Stromal cell of bone marrow (primary cell): ENCODE measurements at places on chromosomes 1 and 21.

DNA sequence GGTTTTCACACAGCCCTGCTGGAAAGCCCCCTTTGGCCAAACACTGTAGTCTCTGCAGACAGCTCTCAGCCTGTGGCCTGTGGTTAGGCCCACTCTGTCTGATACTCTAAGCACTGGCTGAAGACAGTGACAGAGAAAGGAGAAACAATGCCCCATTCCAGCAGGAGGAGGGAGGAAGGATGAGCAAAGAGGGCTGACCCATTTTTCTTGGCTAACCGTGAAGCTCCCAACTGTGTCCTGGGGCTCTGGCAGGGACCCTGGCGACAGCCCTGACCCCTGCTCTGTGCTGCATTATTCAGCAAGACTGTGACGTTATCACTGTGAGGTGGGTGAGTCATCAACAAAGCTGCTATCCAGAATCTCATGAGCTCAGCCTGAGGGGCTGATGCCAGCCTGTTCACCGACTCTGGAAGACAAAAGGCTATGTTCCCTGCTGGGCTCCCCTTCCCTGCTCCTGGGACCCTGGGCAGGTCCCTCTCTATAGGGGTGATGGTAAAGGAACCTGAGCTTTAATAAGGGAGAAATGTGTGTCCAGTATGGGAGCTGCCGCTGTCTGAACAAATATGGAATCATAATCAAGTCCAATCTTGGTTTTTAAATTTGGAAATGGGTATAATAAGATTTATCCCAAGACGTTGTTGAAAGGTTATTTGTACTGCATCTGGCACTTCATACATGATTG is 107.0 kb downstream of the RHOU start:
- DNase-seq = peak; percentile 24

DNA sequence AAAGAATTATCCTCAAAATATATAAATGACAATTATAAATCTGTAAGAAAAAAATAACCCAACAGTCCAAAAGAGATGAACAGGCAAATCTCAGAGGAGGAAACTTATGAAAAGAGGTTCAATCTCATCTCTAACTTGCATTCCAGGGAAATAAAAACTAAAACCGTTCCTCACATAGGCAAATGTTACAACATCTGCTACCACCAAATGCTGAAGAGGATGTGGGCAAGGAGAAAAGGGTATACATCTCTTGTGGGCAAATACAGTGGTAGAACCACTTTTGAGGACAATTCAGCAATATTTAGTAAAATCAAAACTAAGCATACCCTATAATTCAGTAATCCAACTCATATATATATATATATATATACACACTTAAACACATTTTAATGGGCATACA is 33.7 kb upstream of the SGIP1 start:
- DNase-seq = no peak

DNA sequence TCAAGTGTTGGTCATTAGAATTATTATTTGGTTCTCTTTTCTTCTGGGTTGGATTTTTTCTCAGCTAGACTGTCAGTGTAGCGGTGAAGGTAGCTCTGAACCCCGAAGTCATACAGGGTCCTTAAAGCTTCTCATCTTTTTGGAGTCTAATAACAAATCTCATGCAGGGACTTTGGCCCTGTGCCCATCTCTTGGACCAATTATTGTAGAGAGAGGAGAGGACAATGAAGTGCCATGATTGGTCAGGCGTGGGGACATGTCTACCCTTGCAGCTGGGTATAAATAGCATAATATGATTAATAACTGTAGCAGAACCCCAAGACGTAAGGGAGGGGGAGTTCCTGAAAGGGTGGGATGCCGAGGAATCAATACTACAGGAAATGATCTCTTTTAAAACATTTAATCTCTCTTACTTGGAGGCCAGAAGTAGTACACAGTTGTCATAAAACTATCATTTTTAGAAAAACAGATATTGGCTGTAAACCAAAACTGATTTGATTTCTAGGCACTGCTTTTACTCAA is 8.8 kb downstream of the MAGI3 start:
- DNase-seq = no peak

DNA sequence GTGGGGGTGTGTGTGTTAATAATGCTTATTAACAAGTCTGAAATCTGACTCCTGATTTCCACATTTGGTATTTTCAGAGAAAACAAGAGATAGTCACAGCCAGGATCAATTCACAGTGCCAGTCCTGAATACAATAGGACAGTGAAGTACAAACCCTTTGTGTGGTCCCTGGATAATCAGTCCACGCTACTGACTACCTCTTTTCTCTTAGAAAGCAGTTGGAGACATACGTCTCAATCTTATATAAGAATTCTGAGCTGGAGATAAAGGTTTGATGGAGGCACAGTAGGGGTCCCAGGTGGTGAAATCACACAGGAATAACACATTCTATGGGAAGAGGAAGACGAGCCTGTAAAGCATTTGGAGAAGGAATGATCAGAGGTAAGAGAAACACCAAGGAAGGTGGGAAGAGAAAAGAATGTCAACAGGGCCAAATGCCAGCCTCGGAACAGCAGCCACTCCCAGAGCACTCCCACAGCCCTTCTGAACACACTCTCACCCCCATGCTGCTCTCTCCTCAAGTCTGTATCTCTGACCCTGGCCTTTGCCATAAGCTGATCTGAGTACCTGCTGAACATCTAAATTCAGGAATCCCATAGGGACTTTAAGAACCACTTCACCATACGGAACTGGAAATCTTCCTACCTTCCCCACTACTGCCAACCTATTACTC is 48.6 kb downstream of the TRAF5 start:
- no peak for DNase-seq

DNA sequence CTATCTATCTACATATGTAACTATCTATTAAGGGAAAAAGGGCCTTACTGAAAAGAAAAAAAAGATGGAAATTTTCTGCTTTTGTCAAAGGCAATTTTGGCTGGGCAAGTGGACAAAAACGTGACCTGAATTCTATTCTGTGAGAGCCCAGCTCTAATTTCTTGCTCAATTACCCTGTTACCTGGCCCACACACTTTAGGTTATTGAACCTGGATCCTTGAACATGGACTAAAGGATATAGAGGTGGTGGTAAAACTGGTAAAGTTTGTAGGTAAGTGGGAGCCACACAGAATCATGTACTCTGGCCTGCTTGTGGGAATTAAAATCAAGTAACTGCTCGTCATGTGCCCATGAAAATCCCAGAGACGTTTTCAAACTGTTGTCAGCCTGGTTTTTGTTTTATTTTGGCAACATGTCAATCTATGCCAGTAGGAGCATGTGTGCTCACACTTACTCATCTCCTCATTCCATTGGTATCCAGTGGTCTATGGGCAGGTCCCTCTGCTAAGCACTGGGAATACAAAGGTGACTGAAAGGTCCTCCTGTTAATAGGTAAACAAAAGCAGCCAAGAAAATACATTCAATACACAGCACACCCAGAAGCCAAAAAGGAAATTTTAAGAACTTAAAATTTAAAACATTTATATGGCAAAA is 113.7 kb upstream of the WARS2 start:
- no peak for DNase-seq

DNA sequence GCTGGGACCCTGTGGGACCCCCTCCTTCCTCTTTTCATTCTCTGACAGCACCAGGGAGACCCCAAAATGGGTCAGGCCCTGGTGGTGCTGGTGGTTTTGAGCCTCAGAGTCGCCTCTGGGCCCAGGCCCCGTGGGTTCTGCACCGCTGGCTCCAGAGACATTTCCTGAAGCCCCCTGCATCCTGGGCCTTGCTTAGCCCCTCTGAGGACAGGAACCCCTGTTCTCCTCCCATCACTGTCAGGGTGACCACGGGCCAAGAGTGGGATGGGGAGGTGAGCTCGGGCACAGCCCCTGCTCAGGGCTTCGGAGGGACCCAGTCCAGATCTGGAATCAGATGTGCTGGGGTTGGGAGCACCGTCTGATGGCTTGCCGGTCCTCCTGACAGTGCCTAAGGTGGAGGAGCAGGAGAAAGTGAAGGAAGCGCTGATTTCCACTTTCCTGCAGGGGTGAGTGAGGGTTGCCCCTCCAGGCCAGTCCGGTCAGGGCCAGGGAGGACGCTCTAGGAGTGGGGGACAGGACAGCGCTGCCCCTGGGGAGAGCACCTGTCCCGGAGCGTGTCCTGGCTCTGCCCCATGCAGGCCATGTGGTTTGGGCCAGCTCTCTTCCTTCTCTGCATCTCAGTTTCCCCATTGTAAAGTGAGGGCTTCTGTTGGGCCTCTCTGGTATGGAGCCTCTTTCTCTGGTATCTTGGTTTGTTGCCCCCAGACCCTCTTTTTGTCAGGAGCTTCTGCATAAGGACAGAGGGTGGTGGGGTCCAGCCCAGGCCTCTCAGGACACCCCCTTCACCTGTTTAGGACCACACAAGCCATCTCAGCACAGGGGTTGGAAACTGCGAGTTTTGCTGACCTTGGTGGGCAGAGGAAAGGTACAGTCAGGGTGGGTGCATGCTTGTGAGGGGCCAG is 71.0 kb downstream of the TRIM11 start:
- no peak for DNase-seq

GRCh38 chr1:227947676-227948492 is at the start of gene WNT9A:
Gene WNT9A (minus strand): TSS chr1:227947932. CDS start chr1:227947887, 45 bp downstream.
- DNase-seq = peak; percentile 20

DNA sequence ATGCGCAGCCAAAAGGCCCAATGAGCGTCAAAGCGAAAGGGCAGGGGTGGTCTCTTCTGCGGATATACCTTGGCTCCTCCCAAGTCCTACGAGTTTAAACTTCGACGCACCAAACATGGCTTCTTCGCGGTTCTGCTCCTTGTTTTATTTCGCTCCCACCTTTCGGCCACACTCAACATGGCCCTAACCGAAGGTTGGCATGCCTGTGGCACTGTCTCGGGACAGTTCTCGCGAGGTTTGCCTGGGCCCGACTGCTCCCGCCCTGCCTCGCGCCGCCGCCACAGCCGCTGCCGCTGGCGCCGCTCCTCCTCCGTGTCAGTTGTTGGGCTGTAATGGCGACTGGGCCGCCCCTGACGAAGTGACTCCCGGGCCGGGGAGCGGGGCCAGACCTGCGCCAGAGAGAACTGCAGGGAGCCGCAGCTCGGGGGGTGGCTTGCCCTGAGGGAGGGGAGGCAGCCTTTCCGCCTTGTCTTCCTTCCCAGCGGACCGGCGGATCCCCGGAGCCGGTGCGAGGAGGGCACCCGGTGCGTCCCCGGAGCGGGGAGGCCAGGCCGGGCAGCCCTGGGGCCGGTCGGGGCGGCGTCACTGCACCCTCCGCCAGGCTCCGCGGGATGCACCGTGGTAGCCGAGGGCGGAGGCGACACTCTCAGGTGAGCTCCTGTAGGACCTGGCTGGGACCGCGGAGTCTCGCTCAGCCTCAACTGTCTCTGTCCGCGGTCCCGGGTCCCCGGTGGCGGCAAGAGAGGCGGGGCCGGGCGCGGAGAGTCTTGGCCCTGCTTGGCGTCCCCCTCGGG is at the start of gene CEP350:
Gene CEP350, plus strand, starts transcription at position 318 of the 794 bp plus-strand sequence. CDS start 31,372 bp downstream, outside the sequence.
- peak; percentile 99 for DNase-seq

DNA sequence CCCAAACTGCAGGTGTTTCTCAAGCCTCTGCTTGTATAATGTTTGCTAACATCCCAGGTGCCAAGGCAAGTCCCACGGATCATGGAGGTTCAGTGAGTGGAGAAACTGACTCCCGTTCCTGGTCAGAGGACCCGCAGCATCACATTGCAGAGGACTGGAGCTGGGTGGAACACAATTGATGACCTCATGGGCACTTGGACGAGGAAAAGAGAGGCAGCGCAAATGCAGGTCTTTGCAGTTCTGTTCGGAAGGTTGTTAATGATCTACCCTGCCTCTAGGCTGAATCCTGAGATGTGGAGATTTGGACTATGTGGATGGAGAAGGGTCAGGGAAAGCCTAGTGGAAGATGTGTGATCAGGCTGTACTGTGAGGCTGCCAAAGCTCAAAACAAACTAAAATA is 192.9 kb downstream of the DUSP10 start:
- DNase-seq = no peak

DNA sequence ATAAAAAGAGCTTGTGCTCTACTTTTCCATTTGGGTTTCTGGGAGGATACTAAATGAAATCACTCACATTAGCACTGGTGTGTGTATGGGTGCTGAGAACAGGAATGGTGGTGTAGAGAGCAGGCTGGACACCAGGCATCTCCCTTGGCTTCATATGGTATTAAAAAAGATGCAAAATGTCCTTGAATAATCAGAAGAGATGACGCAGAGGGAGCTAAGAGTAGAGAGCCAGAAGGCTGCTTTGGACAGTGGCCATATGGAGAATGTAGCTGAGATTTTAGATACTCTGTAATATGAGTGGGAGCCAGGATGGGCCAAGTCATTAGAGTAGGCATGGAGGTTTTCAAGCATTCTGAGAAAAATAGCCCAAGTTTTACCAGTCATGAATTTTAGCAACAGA is 112.3 kb upstream of the ZRANB2 start:
- peak; percentile 38 for DNase-seq

GRCh38 chr1:96533820-96534219 is 187.8 kb upstream of the PTBP2 start:
- DNase-seq = no peak

GRCh38 chr1:240086726-240087125 is 5.0 kb upstream of the FMN2 start:
- DNase-seq = no peak

- DNase-seq = no peak
Observed at GRCh38 chr1:227622739-227623475, 59.6 kb downstream of the ZNF678 start.

GRCh38 chr1:100759188-100759587 is 39.6 kb downstream of the VCAM1 start:
- DNase-seq = no peak

- DNase-seq = no peak
Observed at GRCh38 chr1:106753066-106753465, 303.4 kb upstream of the PRMT6 start.

DNA sequence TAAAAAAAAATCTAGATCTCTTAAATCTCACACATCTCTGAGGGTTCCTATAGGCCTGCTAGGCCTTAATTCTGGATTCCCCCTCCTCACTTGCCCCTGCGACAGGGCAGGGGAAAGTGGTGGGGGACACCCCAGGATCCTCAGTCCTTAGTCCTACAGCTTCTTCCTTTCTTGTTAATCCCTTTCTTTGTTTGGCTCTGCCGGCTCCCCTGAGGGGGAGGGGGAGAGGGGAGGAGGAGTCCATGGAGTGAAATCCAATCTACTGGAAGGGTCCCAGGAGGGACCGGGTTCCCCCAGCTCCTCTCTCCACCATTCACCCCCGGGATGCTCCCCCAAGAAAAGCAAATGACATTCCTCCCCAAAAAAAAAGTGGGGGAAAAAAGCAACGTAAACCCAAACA is 8.5 kb downstream of the MEX3A start:
- no peak for DNase-seq

- DNase-seq = no peak
Observed at GRCh38 chr1:220755309-220755708, 7.2 kb downstream of the MTARC2 start.

GRCh38 chr1:70033266-70033873 is 172.0 kb downstream of the LRRC40 start:
- DNase-seq = no peak

- peak; percentile 54 for DNase-seq
Observed at GRCh38 chr1:178645808-178646200, 79.2 kb upstream of the RALGPS2 start.

GRCh38 chr1:207876131-207876530 is 34.8 kb downstream of the CD34 start:
- no peak for DNase-seq

DNA sequence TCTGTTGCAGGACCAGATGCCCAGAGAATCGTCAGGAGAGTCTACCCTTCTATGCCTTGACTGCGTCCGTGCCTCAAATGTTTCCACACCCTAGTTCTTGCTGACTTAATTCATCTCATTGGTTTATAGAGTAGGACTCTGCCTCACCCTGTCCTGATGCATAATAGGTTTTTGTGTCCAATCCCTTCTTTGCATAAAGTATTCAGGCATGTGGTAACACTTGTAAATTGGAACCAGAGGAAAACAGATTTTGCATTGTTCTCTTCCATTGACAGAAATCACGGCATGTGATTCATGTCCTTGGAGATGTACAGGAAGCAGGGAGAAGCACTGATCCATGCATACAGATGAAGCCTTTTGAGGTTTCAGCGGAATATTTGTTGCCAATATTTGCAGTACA is 29.5 kb downstream of the PLPPR5 start:
- DNase-seq = no peak
